Hematopoietic multipotent progenitor cell treated with erythropoietin and hydrocortisone succinate and interleukin-3 and kit ligand, for 4 days (in vitro differentiated cells): ENCODE measurements at places on chromosomes 13 and 19.
A peak's percentile ranks its signal among the peaks of the same experiment; 100 is the strongest.

- DNase-seq: no peak
These were observed 149.5 kb downstream of the CACNA1A start for GRCh38 chr19:13356686-13357280.

- no peak for DNase-seq
These were observed 108.7 kb downstream of the SHISA2 start for GRCh38 chr13:25943081-25943480.

GRCh38 chr19:15684828-15685227 lies 11.9 kb downstream of the CYP4F12 start:
- peak; percentile 44 for DNase-seq

GRCh38 chr19:31772915-31773314 lies 423.7 kb upstream of the TSHZ3 start:
- no peak for DNase-seq

DNA sequence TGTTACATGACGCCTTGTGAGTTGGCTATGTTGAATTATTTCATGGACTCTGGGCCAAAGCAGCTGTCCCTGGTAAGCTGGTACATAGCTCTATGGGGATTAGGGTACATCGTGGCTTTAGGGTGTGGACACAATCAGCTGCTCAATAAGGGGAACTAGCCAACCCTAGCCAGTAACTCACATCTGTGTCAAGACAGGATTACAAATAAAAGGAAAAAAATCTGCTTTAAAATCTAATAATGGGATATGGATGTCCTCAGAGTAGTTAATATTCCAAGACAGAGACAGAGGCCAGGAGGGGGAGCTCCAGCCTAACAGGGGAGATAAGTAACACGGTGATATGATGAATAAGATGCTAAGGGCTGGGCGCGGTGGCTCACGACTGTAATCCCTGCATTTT lies 21.1 kb upstream of the ZNF766 start:
- peak; percentile 77 for DNase-seq

- DNase-seq: no peak
These were observed 11.4 kb downstream of the ZIC2 start for GRCh38 chr13:99992949-99993351.

- peak; percentile 67 for DNase-seq
These were observed 202.2 kb upstream of the STARD13 start for GRCh38 chr13:33487575-33488243.

DNA sequence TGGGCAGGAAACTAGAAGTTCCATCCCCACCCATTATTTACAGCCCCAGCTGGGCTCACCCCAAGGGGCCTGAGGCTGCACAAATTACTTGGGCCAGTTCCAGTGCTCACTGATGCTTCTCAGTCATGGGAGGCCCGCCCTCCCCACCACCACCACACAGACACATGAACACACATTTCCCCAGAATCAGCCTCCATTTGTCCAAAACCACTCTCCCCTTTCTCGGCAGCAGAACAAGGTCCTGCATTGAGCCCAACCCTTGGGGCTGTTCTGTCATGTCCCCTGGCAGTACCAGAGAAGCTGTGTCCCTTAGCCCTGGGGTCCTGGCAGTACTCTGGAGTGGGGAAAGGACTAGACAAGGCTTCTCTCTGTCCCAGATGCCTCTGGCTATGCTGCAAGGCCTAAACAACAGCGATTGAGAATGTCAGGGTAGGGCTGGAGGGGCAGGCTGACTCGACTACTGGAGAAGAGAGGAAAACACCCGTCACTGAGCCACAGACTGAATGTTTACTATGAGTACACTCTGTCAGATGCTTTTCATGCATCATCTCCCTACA lies 21.8 kb downstream of the SAMD4B start:
- no peak for DNase-seq

DNA sequence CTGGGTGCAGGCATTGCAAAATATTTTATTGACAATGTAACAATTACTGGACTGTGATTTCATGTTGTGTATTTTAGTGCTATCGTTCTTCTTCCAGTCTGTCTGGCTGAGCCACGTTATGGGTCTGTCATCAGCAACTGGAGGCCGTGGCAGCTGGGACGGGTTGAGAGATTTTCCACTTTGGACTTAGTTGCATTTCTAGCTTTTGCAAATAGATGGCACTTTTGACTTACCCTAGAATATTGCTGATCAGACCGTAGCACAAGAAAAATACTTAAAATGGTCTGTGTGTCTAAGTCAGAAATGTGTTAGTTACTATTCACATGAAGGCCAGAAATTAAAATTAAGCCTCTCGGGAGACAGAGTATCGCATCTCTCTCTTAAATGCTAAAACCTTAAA lies 211.1 kb downstream of the TEX29 start:
- peak; percentile 19 for DNase-seq

DNA sequence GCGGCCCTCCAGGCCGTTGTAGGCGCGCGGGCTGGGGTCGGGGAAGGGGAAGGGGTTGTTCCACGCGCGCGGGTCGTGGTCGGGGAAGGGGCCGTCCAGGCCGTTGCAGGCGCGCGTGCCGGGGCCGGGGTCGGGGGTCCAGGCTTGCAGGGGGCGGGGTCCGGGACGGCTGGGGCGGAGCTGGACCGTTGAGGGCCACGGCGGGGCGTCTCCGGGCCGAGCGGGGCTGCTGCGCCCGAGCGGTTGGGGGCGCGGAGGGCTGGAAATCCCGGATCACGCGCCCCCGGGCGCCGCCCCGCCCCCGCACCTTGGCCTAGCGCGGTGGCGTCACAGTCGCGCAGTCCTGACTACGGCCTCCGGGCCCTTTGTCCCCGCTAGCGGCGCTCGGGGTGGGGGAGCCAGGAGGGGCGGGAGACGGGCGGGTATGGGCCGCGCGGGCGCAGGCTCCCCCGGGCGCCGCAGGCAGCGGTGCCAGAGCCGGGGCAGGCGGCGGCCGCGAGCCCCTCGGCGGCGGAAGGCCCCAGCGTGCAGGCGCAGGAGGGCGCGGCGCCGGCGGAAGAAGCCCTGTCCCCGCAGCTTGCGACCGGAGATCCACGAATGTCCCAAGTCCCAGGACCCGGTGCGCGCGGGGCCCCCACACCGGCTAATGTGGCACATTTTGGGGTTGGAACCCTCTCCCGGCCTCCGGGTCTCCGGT lies 665 bp downstream of the GPX4 start:
- DNase-seq: peak; percentile 88

- peak; percentile 89 for DNase-seq
These were observed 23.7 kb downstream of the SLC6A16 start for GRCh38 chr19:49301165-49301865.

GRCh38 chr19:6060600-6061375 lies 49.5 kb downstream of the RFX2 start:
- peak; percentile 85 for DNase-seq

GRCh38 chr13:40453351-40454021 lies 213.0 kb downstream of the FOXO1 start:
- DNase-seq: no peak

- DNase-seq: peak; percentile 86
These were observed 47.4 kb downstream of the TNFRSF19 start for GRCh38 chr13:23617551-23618024.

- peak; percentile 93 for DNase-seq
These were observed 1.5 kb upstream of the MYO1F start for GRCh38 chr19:8578642-8579265.

GRCh38 chr13:80975903-80976302 lies 635.0 kb upstream of the SPRY2 start:
- DNase-seq: no peak

DNA sequence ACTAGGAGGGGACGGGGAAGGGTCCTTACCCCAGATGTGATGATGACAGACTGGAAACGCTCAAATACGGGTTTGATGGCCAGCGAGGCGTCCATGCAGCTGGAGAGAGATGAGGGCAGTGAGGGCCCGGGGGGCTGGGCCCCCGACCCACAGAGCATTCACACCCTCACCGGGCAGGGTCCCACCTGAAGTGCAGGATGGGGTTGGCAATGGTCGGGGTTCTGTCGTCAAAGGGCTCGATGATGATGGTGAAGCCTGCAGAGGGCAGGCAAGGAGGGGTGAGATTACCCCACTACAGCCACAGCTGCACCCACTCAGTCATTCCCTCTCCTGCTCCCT lies 13.0 kb downstream of the ERCC2 start:
- no peak for DNase-seq

DNA sequence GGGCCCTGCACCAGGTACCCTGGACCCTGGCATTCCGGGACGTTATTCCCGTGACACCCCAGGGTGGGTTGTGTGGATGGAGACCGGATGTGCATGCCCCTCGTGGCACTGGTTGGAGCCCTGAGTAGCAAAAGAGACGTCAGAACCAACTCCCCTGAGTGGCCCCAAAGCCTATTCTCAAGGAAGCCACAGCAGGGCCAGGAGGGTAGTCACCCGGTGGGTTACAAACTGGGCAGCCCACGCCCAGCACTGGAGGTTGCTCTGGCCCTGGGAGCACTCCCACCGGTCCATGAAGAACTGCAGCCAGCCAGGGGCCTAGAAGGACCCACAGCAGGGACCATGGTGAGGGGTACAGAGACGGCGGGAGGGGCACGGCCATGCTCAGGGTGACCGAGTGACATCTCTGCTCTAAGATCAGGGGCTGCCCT lies 7.5 kb downstream of the KLF16 start:
- DNase-seq: peak; percentile 74

- DNase-seq: no peak
These were observed 8.9 kb downstream of the PINLYP start for GRCh38 chr19:43584484-43584883.

DNA sequence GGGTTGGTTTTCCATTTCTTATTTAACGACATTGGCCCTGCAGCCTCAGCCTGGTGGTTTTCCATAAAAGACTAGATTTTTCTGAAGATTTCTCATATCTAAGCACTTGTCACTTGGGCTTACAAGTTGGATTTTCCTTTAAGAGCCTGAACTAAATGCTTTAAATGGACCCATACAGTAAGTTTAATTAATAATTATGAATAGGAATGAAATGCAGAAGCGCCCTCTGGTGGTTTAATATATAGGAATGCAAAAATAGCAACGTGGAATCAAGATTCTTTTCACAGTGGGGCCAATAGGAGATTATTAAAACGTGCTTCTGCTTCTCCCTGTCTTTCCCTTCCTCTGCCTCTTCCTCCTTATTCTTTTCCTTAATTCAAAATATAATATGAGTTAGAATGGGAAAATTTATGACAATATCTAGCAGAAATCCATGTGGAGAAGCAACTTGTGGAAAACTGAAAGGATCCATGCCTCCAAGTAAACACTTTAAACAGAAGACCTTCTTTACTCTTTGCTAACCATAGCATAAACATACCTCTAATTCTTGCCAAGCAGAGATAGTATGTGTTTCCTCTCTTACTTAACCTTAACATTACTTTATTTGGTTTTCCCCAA lies 324.0 kb downstream of the GPC5 start:
- peak; percentile 73 for DNase-seq

DNA sequence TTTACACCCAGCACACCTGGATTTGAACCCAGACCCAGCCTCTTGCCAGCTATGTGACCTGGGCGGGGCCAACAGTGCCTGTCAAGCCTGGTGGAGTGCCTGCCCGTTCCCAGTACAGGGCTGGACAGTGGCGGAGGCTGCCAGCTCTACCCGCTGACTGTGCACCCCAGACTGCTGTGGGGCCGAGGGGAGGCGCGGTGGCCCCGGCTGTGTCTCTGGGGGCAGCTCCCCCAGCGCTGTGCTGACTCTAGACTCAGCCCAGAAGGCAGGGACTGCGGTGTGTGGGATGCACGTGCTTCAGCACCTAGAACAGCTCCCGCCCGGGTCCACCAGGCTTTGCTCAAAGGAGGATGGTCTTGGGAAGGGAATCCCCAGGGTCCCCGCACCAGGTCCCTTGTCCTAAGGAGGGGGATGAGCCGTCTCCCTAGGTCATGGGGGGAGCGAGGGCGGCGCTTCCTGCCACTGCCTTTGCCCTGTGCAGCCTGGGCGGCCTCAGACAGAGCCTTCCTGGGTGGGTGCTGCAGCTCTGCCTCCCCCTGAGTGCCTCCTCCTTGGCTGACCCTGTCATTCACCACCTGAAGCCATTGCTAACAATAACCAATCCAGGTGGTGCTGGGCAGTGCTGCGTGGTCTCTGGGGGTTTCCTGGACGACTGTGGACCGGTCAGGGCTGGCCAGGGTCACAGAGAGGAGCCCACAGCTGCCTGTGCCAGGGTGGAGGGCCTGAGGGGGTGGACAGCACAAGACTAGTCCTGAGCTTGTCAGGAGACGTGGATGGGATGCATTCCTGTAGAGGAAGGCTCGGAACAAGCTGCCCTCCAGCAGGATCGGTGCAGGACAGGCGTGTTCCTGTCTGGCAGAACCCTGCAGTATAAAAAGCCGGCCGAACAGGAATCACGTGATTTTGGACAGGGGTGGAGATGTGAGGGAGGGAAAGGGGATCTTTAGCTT lies 18.6 kb downstream of the TMEM255B start:
- DNase-seq: peak; percentile 68

GRCh38 chr13:60326273-60326672 lies 70.7 kb upstream of the TDRD3 start:
- DNase-seq: peak; percentile 17

GRCh38 chr13:81381560-81381959 lies 1040.6 kb upstream of the SPRY2 start:
- DNase-seq: no peak

- no peak for DNase-seq
These were observed 11.0 kb downstream of the PLEKHG2 start for GRCh38 chr19:39423258-39424086.

- DNase-seq: peak; percentile 79
These were observed 75.9 kb downstream of the ESD start for GRCh38 chr13:46721054-46721453.

GRCh38 chr19:33125929-33126388 lies 6.0 kb upstream of the WDR88 start:
- DNase-seq: peak; percentile 85

- no peak for DNase-seq
These were observed 35.0 kb upstream of the KLF2 start for GRCh38 chr19:16289594-16289993.

GRCh38 chr13:42152495-42152894 lies 104.0 kb downstream of the DGKH start:
- DNase-seq: no peak

DNA sequence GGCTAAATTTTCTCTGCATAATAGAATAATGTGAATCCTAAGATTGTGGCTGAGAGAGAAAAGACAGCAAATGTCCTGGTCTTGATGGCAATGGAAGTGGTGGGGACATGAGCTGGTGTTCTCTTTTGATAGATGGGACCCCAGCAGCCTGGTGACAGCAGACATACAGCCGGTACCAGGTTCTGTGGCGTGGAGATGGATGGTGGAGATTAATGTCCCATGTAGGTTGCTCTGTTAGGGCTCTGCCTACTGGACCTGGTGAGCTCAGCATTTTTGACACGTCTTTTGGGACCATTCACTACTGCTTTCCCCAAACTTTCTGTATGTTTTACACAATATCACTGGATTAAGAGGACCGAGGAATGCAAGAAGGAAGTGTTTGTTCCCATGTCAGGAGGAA lies 8.2 kb upstream of the SIGLEC14 start:
- no peak for DNase-seq

GRCh38 chr19:33460221-33460908 lies 61.2 kb downstream of the PEPD start:
- no peak for DNase-seq

DNA sequence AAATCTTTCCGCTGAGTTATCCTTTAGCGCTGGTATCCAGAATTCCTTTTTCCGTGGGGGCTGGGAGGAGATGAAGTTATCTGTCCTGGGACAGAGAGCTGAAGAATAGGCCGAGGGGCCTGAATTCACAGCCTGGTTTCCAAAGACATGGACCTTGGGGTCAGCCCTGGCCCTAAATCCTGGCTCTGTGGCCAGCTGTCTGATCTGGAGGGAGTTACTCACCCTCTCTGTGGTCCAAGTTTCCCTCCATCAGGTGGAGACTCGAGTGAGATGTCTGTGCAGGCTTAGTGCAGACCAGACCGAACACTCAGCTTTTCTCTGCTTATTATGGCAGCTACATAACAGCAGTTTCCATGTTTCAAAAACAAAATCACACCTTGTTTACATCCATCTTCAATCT lies 59.6 kb downstream of the CDADC1 start:
- no peak for DNase-seq
